ENCODE measurements at places on chromosomes 11 and 22.
A peak's percentile ranks its signal among the peaks of the same experiment; 100 is the strongest.

GRCh38 chr11:69293819-69294505 is at the start of gene MYEOV:
MYEOV (plus strand) TSS chr11:69294155; CDS start chr11:69295355, 1,200 bp downstream.
- peaks cover 51% of the 10 kb centered on the region for H3K4me1 ChIP-seq
- H3K4me3 ChIP-seq: no peak within 1 kb of the TSS
- peak within 1 kb of the TSS; percentile 55 for H3K27ac ChIP-seq
- H3K36me3 ChIP-seq: no peaks in the 10 kb centered on the region
- no peak for DNase-seq

DNA sequence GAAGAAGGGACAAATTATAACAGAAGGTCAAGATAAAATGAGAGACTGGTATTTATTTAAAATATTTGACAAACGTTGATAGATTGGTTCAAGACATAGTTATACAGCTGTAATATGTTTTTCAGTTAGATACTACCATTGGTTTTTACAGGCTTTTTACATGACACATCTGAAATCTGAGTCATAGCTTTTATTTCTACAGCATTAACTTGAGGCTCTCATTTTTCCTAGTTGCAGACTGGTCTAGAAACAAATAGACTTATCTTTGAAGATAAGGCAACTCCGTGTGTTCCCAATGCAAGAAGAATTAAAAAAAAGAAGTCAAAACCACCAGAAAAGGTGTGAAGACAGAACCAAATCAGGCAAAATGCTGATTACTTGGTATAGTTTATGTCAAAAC is 31.3 kb downstream of the CEP57 start:
- no peak overlapping the region for H3K27ac ChIP-seq
- no peak overlapping the region for H3K4me3 ChIP-seq
- no peak for DNase-seq
- H3K36me3 ChIP-seq: peaks cover 16% of the 10 kb centered on the region
- no peaks in the 10 kb centered on the region for H3K27me3 ChIP-seq

GRCh38 chr11:124633355-124633754 is 10.7 kb downstream of the TBRG1 start:
- H3K4me1 ChIP-seq: no peaks in the 10 kb centered on the region
- H3K36me3 ChIP-seq: peaks cover 44% of the 10 kb centered on the region
- H3K27me3 ChIP-seq: no peaks in the 10 kb centered on the region

DNA sequence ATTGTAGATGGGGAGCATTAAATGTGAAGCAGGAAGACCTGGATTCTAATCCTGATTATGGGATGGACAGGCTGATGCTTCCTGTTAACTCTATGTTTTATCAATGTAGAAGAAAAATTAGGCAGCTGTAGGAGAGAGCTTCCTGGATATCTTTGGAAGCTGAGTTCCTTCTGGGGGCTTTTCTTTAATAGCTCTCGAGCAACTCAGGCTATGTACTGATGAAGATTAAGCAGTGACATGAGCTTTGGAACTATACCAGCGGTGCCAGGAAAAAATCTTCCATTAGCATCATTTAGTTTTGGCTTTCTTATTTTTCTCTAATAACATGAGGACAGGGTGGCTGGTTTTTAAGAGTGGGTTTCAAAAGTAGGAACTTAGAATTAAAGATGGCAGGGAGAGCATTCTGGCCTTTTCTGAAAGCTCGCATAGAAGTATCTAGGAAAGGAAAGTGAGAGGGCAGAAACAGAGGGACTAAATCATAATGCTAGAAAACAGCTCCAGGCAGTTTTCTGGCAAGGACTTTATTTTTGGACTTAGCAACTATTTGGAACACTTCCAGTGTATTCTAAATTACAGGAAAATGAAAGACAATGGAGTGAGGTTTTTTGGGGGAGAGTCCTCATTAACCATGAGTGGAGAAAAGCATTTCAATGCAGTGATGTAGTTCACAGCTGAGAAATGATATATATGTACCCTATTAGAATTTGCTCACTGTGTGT is 69.2 kb upstream of the RRM1 start:
- H3K4me3 ChIP-seq: no peak overlapping the region
- H3K27me3 ChIP-seq: no peaks in the 10 kb centered on the region
- DNase-seq: no peak
- no peak overlapping the region for H3K27ac ChIP-seq
- peaks cover 9% of the 10 kb centered on the region for H3K36me3 ChIP-seq
- H3K4me1 ChIP-seq: no peaks in the 10 kb centered on the region

DNA sequence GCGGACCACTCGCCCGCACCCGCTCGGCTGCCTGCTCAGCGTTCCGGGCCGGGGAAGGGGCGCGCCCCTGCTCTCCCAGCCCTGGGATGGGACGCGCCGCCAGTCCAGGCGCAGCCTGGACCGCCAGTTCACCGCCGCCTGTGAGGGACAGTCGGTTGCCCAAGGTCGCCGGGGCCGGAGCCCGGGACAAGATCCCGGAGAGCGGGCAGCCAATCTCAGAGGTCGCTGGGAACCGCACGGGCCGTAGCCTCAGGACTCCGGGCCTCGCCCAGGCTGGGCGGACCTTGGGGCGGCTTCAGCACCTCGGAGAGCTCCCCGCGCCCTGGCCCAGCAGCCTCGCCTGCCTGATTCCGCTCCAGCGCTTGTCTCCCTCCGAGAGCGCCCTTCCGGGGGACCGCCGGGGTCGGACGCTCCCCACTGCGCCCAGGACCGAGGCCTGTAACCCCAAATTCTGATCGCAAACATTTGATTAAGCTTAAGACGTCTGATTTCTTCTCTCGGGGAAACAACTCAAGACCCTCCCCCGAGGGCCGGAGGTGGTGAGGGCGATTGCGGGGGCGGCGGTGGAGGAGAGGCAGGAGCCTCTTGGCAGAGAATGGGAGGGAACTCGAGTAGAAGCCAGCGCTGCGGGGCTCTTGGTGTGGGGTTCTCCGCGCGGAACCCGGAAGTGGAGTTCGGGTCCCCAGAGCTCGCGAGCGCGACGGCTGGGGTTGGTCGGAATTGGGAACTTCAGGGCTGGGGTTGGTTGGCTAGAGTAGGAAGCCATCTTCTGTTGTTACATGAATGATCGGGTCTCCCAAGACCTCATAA is 1.1 kb upstream of the CHRM4 start:
- peaks cover 30% of the 10 kb centered on the region for H3K27me3 ChIP-seq
- no peaks in the 10 kb centered on the region for H3K36me3 ChIP-seq
- peak; percentile 71 for DNase-seq
- no peak overlapping the region for H3K27ac ChIP-seq
- H3K4me1 ChIP-seq: peaks cover 22% of the 10 kb centered on the region

- H3K4me3 ChIP-seq: no peak overlapping the region
- H3K27me3 ChIP-seq: no peaks in the 10 kb centered on the region
Measured at GRCh38 chr11:128732471-128733277, 38.8 kb downstream of the FLI1 start.

DNA sequence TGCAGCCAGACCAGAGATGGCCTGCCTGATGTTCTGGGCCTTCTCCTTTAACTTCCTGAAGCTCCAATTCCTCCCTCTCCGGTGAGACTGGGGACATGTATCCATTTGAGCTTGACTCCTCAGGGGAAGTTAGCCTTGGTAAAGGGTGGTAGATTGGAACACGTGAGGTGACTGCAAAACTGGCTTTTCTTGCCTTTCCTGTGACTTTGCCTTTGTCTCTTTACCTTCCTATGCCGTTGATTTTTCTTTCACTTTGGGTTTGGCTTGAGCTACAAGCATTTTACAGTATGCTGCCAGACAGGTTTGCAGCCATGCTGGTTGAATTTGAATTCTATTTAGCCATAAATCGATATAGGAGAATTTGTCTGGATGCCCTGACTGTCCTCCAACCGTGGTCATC is 16.8 kb upstream of the GLYATL1 start:
- no peak overlapping the region for H3K4me3 ChIP-seq
- no peaks in the 10 kb centered on the region for H3K36me3 ChIP-seq
- no peaks in the 10 kb centered on the region for H3K27me3 ChIP-seq

DNA sequence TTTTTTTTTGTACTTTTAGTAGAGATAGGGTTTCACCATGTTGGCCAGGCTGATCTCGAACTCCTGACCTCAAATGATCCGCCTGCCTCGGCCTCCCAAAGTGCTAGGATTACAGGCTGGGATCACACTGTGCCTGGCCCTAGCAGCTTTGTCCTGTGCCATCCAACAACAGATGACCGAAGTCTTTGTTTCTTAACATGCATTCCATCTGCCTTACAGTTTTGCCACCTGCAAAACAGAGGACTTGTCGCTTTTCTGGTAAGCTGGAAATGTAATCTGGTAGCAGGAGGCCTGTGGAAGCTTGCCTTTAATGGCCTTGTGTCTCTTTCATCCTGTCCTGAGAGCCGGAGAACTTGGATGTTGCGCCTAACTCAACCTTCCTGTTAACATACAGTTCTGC is 58.7 kb upstream of the PPP6R3 start:
- H3K27me3 ChIP-seq: no peaks in the 10 kb centered on the region
- no peaks in the 10 kb centered on the region for H3K4me1 ChIP-seq
- no peak overlapping the region for H3K27ac ChIP-seq
- no peak for DNase-seq
- H3K36me3 ChIP-seq: no peaks in the 10 kb centered on the region

- H3K4me1 ChIP-seq: no peaks in the 10 kb centered on the region
- no peak overlapping the region for H3K4me3 ChIP-seq
- no peaks in the 10 kb centered on the region for H3K27me3 ChIP-seq
- no peaks in the 10 kb centered on the region for H3K36me3 ChIP-seq
Measured at GRCh38 chr11:80638296-80638695, 1197.5 kb upstream of the TENM4 start.

GRCh38 chr11:35355102-35355749 is 64.1 kb downstream of the SLC1A2 start:
- no peak for DNase-seq
- H3K36me3 ChIP-seq: no peaks in the 10 kb centered on the region
- no peaks in the 10 kb centered on the region for H3K27me3 ChIP-seq
- H3K27ac ChIP-seq: no peak overlapping the region
- H3K4me3 ChIP-seq: no peak overlapping the region
- peaks cover 4% of the 10 kb centered on the region for H3K4me1 ChIP-seq

DNA sequence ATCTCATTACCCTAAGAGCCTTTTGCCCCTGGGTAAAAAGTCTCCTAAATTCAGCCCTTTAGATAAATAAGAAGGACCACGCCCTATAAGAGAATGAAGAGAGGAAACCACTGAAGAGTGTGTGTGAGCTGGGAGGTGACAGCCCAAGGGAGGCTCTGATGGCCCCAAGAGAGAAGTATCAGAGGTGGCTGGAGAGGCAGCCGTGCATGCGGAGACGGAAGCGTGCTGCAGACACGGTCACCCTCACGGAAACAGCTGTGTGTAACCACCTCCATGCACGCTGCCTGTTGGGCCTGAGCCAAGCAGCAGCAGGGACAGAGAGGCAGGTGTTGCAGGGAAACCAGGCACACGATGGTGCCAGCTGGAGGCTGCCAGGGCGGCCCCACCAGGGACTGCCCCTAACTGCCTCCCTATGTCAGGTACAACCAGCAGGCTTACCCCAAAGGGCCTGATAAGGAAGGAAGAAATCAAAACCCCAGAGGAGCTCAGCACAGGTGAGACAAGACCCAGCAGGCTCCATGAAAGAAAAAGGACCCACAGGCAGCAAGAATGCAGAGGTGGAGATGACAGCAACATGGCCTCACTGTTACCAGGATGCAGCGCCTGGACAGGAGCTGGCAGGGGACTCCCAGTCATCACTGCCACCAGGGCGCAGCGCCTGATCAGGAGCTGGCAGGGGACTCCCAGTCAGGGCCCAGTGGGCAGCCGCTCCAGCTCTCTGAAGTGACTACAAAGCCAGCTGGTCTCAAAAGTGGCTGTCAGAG is 7.8 kb downstream of the LARGE2 start:
- DNase-seq: no peak
- H3K27me3 ChIP-seq: no peaks in the 10 kb centered on the region
- peaks cover 26% of the 10 kb centered on the region for H3K4me1 ChIP-seq
- H3K27ac ChIP-seq: peak overlapping the region; percentile 14
- peaks cover 20% of the 10 kb centered on the region for H3K36me3 ChIP-seq

DNA sequence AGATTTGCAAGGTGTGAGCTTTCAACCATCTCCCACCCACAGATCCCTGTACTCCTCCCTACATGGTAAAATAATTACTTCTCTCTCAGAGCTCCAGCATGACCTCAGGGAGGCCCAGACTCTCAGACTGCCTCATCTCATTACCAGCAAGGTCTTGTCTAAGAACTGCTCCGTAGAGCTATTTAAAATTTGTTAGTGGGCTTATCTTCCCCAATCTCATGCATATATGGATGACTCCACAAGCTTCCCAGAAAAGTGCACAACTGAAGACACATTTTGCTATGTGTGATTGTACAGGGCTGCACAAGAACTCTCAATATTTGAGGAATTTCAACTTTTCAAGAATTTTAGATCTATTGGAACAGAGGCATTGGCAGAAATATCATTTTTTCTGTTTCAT is 230.3 kb downstream of the CSNK2A3 start:
- no peak overlapping the region for H3K4me3 ChIP-seq
- DNase-seq: no peak
- H3K27ac ChIP-seq: no peak overlapping the region
- H3K4me1 ChIP-seq: no peaks in the 10 kb centered on the region

DNA sequence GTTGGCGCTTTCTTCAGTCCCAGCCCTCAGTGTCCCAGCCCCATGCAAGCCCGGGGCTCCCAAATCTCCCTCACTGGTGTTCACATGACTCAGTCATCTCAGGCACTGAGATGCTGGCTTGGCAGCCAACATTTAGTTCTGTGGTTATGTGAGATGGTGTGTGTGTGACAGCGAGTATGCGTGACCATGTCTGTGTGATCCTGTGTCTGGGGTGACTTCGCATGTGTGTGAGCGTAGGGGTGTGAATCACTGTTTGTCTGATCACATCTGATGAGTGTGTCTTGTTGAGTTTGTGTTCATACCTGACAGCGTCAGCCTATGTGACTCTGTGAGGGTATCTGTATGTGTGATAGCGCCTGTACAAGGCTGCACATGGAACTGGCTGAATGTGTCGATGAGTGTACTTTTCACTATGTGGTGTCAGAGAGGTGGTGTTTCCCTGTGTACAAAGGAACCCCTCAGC is 16.2 kb downstream of the CREB3L1 start:
- H3K27ac ChIP-seq: no peak overlapping the region
- no peaks in the 10 kb centered on the region for H3K36me3 ChIP-seq
- no peak for DNase-seq
- H3K4me1 ChIP-seq: peaks cover 9% of the 10 kb centered on the region
- peaks cover 3% of the 10 kb centered on the region for H3K27me3 ChIP-seq

GRCh38 chr11:65053827-65054508 is 4.4 kb downstream of the NAALADL1 start:
- H3K4me1 ChIP-seq: peaks cover 12% of the 10 kb centered on the region
- H3K27me3 ChIP-seq: no peaks in the 10 kb centered on the region
- H3K36me3 ChIP-seq: no peaks in the 10 kb centered on the region
- no peak overlapping the region for H3K4me3 ChIP-seq
- no peak for DNase-seq

DNA sequence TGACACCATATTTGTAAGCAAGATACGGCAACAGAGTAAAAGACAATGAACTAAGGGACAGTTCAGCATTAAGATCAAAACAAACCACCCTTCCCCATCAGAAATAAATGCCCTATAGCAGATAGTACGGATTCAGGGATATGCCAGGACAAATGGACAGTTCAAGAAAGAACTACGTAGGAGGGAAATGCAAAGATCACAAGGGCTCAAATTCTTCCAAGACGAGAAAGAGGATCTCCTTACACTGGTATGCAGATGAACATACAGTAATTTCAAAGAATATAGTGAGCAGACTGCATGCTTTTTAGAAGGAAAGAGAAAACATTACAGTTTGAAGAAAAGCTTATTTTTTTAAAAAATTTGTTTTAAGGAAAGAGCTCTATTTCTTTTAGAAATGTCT is 124.7 kb upstream of the APOA1 start:
- H3K27ac ChIP-seq: no peak overlapping the region
- H3K4me3 ChIP-seq: no peak overlapping the region
- H3K4me1 ChIP-seq: peaks cover 6% of the 10 kb centered on the region
- no peaks in the 10 kb centered on the region for H3K36me3 ChIP-seq
